ENCODE measurements at places on chromosomes 1 and 21.

GRCh38 chr1:205756552-205756951 lies 6.6 kb upstream of the NUCKS1 start:
- DNase-seq = no peak

- DNase-seq = no peak
These were observed 757 bp upstream of the SPSB1 start for GRCh38 chr1:9291914-9292360.

DNA sequence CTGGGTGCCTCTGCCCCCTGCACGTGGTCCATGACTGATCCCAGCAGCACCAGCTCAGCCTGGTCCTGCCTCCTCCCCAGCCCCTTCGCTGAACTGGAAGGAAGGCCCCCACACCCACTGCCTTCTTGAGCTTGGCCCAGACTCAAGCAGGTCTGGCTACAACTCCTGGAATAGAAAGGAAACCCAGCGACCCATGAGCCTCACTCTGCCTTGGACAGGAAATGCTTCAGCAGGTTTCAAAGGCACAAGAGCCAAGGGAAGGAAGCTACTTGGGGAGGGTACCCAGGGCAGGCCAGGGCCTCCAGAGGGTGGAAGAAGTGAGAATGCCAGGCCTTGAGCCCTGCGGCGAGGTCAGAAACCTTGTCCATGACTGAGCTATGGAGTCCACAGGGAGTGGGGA lies 35.9 kb upstream of the RD3 start:
- no peak for DNase-seq

GRCh38 chr21:31599013-31599412 lies 60.5 kb upstream of the SOD1 start:
- no peak for DNase-seq

GRCh38 chr1:30305519-30305918 lies 417.9 kb downstream of the MATN1 start:
- no peak for DNase-seq

- DNase-seq = no peak
These were observed 12.4 kb upstream of the CREG1 start for GRCh38 chr1:167565922-167566321.

DNA sequence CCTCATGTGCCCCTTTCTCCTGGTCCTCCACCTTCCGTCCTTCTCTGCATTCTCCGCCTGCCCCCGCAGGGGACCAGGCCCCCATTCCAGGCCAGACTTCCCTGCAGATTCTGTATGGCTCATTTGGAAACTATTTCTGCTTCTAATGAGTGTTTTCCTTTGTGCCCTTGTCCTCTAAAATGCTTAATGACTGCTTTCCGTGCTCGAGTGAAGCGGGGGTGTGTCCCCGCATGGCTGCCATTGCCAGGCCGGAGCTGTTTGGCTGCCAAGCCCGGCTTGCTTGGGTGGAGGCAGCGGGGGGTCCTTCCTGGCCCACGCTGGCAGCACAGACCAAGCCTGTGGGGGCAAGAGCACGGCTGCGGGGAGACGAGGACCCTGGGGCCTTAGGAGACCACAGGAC lies 299.3 kb upstream of the VAMP3 start:
- DNase-seq = no peak

DNA sequence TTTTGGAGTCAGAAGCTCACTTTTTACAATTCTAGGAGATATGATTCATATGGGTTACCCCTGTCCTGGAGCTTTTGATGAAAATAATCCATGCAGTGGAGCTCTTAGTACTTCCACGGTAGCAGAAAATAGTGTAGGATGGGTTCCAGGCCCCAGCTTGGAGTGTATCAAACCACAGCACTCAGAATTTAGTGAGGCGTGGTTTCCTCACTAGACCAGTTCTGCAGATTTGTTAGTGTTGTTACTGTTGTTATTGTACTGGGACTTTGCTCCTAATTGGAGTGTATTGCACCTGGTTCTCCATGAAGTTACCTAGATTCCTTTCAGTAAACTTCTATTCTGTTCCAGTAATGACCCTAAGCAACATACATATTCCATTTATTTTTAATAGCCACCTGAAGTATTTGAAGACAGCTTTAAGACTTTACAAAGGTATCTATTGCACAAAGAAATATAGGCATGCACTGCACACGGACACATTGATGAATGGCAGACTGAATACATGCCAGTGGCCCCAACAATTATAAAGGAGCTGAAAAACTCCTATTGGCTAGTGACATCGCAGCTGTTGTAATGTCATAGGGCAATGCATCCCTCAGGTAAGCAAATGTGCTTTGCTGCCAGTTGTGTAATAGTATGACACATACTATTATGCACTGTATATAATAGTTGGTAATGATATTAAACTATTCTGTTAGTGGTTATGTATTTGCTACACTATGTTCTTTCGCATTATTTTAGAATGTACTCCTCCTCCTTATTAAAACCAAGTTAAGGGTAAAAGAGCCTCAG lies 1058.0 kb downstream of the KCNT2 start:
- DNase-seq = no peak

DNA sequence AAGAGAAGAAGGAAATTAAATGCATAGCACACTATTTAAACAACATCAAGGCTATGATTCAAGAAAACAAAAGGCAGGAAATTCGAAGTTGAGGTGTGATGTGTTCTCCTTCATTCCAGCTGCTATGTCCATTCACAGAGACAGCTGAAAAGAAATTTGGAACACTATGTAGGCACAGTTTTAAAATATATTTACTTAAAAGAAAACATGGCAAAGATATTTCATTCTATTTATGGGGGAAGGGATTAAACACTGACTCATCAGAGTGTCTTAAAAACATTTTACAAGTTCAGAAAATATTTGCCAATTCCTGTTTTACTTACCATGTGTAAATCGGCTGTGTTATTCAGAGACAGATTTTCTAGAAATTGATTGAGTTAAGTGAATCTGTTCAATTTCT lies 39.4 kb upstream of the NGF start:
- no peak for DNase-seq

DNA sequence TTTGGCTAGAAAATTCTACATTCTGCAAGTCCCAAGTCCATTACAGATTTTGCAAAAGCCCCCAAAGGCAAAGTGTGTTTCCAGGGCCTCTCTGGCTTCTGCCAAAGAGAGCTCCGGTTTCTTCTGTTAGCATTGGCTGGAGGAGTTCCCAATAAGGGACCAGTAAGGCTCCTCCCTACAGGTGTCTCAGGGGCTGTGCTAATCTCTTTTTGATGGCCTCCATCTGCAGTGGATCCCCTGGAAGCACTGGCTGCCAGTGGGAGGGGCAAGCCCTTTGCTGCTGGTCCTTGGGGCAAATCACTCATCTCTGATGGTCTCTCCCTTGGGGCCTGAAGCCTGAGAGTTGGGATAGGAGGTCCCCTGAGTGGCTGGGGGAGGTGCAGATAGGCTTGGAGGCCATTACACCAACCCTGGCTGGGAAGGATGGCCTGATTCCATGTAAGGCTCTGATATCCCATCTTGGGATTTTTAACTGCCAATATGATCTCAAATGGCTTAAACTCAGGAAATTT lies 89.1 kb upstream of the USP24 start:
- no peak for DNase-seq

DNA sequence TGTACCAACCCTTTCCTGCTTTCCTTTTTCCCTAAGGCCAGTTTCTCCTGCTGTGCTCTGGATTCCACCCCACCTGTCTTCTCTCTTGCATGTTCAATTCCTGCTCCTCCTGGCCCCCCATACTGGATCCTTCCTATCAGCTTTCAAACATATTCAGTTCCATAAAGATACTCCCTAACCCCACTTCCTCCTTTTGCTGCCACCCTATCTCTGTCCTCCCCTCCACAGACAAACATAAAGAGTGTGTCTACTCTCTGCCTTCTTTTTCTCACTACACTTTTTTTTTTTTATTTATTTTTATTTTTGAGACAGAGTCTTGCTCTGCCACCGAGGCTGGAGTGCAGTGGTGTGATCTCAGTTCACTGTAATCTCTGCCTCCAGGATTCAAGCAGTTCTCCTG lies 16.9 kb upstream of the RPF1 start:
- DNase-seq = no peak

DNA sequence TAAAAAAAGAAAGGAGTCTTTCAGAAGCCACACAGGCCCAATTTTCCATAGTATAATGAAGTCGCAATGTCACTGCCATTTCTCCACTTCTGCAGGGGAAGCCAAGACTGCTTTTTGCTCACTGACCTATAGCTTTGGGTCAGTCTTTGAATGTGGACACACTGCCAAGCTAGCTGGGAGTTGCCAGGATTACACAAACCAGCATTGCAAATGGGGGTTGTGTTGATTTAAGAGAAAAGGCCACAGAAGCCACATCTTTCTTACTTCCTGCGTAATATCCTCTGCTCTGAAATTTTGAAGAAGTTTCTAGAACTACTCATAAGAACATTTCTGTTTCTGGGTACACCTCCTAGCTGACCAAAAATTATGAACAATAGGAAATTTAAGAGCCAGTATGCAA lies 45.8 kb upstream of the SAMSN1 start:
- DNase-seq = no peak

GRCh38 chr1:27203946-27204345 lies 30.5 kb upstream of the WDTC1 start:
- DNase-seq = no peak

- no peak for DNase-seq
These were observed 16.7 kb downstream of the AMPD2 start for GRCh38 chr1:109636201-109636952.

GRCh38 chr1:36115200-36115669 lies 9.8 kb downstream of the COL8A2 start:
- DNase-seq = no peak

GRCh38 chr1:30302858-30303257 lies 420.5 kb downstream of the MATN1 start:
- DNase-seq = no peak

- no peak for DNase-seq
These were observed 477.2 kb upstream of the CAMK1G start for GRCh38 chr1:209106237-209106741.

All from stimulated activated CD4-positive, alpha-beta T cell treated with anti-CD3 and anti-CD28 coated beads, Interleukin-4, amount 100 ng/mL, for 4 hours (primary cell).